Activated CD4-positive, alpha-beta T cell treated with anti-CD3 and anti-CD28 coated beads, Interleukin-2, Interleukin-4, amounts not matched to agents 100 ng/mL and 50 ng/mL, durations not matched to agents 16 hours and 8 hours (primary cell): ENCODE measurements at places on chromosomes 7 and 10.

DNA sequence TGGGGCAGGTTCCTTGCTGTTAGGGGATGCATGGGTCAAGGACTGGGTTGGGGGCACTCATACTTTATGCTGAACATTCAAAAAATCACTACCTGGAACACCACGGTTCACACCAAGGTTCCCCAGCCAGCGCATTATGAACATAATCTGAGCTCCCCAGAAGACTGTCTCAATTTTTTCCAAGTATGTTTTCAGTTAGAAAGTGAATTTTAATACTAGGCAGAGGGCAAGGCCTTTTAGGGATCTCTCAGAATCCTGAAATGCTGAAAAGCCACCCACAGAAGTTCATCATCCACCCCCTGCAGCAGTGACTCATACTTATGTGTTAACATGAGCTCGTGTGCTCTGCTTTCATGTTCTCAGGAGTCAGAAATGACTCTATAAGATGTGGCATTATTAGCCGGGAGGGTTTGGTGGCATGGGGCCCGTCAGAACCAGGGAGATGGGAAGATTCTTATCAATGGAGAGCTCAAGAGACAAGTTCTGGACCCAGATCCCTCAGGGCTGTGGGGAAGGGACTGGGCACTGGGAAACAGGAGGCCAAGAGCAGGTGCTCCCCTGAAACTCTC is 185.2 kb upstream of the ITGB1 start:
- peak; percentile 82 for DNase-seq

DNA sequence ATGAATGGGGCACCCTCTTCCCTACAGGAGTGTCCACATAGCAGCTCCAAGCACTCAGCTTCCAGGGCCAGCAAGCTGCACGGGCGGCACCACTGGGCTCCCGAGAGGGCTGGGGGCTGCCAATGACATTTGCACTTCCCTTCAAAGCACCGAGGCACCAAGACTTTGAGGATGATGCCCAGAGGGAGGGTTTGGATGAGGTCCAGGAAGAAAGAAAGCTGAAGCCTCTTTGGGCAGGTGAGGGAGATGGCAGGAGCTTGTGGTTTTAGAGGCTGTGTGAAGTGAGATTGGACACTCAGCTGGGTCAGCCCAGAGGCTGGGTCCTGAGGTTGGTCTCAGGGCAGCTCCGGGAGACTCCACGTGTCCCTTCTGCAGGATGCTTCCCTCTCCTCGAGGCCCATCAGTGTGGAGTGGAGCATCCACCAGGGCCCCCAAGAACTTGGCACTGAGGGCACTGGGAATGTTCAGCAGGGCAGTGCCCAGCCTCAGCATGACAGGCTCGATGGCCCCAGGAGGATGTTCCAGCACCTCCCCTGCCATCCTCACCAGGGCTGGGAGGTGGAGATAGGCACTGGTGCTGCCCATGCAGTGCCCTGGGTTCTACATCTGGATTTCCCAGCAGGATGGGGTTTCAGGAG is 54.9 kb upstream of the IGFBP3 start:
- DNase-seq, result no peak

- no peak for DNase-seq
These were observed 31.6 kb downstream of the YKT6 start for GRCh38 chr7:44232396-44232795.

DNA sequence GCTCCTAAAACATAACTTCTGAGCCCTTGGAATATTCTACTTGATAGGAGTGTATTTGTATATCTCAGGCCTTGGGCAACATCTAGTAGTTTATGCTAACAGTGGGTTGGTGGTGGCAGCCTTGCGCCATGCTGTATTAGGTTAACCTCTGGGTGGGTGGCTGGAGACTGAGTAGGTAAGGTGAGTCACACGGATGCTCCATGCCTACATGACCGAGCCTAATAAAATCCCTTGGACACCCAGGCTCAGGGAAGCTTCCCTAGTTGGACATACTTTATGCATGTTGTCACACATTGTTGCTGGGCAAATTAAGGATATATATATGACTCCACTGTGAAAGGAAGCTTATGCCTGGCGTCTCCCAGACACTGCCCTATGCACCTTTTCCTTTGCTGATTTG is 6.0 kb upstream of the DAGLB start:
- DNase-seq, result no peak

- no peak for DNase-seq
These were observed 83.4 kb downstream of the CHST15 start for GRCh38 chr10:124010024-124010423.
